CD4-positive, alpha-beta T cell (primary cell): ENCODE measurements at places on chromosomes 11 and 22. TPM values are rescaled to one million over a fixed set of nuclear protein-coding genes. Genes with fewer than 3 reads are reported as not detected.

Gene POLD3
- 4.6 TPM for total RNA-seq

Gene FAM180B
- total RNA-seq, result 0.92 TPM

Gene FIBIN
- not detected for total RNA-seq

Gene MS4A12
- total RNA-seq, result not detected

DNA sequence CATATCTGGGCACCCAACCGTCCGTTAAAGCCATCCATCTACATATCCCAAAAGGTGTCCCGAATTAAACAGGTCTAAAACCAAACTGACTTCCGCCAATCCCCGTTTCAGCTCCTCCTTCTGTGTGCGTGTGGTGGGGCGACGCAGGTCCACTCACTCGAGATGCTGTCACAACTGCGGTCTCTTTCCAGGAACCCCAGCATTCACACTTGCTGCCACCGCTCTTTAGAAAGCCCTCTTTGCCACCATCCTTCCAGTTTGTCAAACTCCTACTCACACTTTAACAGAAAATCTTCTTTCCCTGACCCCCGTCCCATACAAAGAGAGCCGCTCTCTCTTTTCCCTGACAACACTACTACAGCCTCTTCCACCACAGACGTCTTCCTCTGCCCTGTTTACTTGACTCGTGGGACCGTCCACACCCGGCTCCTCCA is 467 bp downstream of the ESS2 start:
- no peak for DNase-seq

- DNase-seq, result no peak
Observed at GRCh38 chr22:46049726-46050450, 72.9 kb upstream of the WNT7B start.

DNA sequence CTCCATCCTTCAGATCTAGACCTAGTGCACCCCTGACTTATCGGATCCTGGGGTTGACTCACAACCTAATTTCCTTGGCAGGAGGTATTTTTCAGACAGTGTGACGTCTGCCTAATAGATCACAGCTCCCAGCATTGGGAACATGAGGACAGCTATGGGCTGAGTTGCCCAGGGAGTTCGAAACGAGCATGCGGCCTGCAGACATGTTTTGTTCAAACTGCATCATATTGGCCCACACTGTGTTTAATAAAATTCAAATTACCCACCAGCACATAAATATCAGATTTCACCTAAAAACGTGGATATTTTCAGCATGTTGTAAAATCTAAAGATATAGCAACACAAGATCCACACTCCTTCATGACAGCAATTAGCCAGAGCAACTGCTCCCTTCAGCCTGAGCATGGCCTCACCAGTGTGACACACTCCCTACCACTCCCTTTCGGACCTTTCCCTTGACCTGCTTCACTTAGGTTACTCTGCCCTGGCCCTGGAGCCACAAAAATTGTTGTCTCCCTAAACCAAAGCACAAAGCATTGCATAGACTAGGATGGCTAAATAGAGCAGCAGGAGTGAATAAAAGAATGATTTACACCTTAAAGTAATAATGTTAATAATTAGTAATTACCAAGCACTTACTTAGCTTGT is 53.6 kb upstream of the USP47 start:
- DNase-seq, result no peak

- peak; percentile 45 for DNase-seq
Observed at GRCh38 chr11:128632141-128632791, 44.9 kb upstream of the ETS1 start.

DNA sequence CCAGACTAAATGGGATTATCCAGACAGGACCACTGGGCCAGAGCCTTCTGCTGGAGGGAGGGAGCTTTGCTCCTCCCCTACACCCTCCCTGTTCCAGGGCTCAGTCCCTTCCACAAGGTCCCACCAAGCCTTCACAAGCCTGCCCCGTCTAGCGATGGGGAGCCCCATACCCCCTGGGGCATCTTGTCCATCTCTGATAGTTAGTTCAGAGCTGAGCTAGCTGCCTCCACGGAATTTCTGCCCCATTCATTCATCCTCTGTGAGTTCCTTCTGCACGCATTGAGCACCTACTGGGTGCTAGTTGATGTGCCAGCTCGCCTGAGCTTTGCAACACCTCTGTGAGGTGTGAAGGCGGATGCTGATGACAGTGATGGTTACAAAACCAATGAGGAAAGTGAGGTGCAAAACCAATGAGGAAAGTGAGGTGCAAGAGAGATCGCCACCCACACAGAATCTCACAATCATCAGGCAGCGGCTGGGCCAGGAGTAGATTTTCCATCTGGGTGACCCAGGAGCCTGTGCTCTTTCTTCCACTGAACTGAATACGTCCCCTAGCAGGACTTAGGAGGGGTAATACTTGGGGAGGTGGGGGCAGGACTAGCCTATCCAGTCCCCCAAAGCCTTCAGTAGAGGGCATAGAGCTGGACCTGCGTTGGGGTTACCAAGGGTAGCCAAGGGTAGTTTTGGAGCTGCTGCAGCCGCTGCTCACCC is 21.5 kb upstream of the CBX7 start:
- DNase-seq, result peak; percentile 23

GRCh38 chr11:78547931-78548705 is 26.5 kb downstream of the NARS2 start:
- no peak for DNase-seq

DNA sequence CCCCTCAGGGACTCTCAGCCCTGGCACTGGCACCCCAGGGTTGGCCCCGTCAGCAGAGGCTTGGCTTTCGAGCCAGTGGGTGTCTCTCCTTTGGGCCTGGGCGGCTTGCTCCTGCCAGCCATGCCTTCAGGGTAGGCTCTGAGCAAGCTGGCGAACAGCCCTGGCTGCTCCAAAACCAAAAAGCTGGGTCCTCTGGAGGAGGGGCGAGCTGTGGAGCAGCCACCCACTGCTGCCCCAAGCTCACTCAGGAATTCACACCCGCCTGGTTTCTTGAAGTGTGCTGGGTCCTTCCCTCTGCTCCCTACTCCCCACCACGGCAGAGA is 6.2 kb downstream of the YDJC start:
- DNase-seq, result no peak

GRCh38 chr11:80843266-80843974 is 1402.6 kb upstream of the TENM4 start:
- DNase-seq, result no peak

GRCh38 chr22:41966607-41967240 is 2.5 kb upstream of the SEPTIN3 start:
- no peak for DNase-seq

DNA sequence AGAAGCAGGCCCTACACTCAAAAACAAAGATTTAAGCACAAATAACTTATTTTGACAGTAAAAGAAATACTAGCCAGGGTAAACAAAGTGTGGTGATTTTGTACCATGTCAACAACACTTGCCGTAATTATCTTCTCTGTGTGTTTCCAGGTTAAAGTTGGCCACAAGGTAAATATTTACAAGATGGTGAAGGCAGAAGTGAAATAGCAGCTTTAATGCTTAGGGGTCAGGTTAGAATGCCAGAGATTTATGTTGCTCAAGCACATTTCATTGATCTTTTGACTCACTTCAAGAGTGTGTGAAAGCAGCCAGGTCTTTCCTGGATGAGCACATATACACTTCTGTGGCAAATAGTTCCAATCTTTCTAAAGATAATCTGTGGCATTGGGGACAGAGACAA is 270.2 kb upstream of the LUZP2 start:
- no peak for DNase-seq

DNA sequence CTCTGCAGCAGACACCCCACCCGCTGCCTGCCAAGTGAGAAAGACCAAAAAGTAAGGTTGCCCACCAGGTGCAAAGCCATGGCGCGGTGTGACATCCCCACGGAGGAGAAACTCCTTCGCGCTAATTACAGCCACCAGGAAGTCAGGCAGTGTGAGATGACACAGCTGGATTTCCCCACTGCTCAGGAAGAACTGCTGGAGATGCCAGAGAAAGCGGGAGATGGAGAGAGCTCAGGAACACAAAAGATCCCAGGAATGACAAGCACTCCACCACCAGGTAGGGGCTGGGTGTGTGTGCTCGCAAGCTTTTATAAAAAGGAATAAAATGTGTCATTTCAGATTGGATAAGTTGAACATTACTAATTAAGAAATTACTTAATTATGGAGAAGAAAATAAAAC is 292.7 kb downstream of the OPCML start:
- DNase-seq, result no peak

DNA sequence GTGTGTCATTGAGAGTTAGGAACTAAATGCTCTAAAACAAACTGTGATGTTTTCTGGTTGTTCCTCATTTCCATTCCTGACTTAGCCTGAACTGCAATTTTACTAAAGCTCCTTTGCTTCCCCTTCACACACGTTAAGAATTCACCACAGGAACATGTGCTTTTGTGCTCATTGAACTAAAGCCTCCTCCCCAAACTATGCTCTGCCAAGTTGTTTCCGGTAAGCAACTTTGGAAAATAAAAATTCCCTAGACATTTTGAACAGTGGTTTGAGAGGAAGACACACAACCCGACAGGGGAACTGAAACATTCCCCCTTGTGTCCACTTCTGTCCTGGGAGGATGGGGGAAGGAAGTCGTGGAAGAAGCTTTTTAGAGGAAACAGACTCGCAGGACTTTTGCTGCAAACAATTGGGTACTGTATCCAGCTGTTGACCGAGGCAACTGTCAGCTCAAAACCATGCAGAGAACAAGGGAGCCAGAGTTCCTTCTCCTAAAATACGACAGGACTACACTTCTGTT is 66.9 kb downstream of the GAB2 start:
- DNase-seq, result no peak

- no peak for DNase-seq
Observed at GRCh38 chr22:21077884-21078508, 32.2 kb downstream of the LRRC74B start.

- no peak for DNase-seq
Observed at GRCh38 chr11:112206071-112206470, 20.2 kb upstream of the PTS start.

DNA sequence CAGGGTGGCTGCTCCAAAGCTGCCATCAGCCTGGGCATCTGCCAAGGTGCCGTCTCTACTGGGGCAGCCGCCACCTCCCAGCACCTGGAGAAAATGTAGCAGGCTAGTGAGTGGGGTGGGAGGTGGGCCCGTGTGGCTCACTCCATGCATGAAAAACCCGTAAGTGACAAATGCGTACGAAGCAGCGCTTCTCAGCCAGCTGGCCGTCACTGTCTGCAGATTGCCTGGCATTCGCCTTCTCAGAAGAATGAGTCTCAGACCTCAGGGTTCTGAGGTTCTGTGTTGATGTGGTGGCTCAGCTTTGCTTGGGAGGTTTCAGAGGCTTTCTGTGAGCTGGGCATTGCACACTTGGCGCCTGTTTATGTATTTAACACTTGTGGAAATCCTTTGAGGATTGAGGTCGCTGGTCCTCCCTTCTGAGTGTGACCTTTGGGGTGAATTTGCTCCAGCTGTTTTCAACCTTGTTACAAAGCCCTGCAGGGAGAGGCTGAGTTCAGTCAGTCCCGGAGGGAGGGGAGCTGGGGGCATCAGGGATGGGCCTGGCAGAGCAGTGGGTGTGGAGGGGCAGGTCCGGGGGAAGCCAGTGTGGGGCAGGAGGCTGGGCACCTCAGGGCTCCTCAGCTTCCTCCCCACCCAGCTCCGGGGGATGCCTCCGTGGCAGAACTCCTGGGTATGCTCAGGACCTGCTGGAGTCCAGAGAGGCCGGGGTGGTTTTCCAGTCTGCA is 977.0 kb downstream of the TBC1D22A start:
- no peak for DNase-seq

DNA sequence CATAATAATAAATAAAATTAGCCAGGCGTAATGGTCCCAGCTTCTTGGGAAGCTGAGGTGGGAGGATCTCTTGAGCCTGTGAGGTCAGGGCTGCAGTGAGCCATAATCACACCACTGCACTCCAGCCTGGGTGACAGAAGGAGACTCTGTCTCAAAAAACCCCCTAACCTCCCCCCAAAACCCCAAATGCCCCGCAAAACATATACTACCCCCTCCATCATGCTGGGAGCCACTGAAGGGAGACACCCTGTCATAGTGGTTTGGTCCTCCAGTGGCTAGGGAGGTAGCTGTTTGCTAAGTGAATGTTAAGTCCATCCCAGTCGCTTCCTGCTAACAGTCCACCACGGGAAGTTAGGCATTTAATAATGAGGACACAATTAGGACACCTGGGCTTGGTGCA is 125.0 kb downstream of the ABTB2 start:
- DNase-seq, result no peak

DNA sequence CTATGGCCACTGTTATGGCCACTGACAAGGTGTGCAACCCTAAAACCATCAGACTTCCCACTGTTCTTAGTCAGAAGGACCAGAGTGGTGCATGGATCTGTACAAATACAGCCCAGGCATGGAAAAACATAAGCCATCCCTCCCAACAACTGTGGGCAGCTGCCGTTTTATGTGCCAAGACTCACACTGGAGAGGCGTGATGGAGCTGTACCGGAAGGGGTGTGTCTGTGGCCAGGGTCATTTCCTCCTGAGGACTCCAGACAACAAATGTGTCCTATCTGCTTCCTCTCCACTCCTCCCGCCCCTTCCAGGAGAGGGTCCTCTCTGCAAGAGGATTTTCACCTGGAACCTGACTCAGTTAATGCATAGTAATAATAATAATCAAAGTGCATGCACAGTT is 29.5 kb downstream of the KCNJ1 start:
- DNase-seq, result no peak

- no peak for DNase-seq
Observed at GRCh38 chr11:35419184-35419829, at the start of gene SLC1A2. Gene SLC1A2, minus strand, starts transcription at chr11:35419558. Its CDS starts 592 bp downstream, at chr11:35418966.

DNA sequence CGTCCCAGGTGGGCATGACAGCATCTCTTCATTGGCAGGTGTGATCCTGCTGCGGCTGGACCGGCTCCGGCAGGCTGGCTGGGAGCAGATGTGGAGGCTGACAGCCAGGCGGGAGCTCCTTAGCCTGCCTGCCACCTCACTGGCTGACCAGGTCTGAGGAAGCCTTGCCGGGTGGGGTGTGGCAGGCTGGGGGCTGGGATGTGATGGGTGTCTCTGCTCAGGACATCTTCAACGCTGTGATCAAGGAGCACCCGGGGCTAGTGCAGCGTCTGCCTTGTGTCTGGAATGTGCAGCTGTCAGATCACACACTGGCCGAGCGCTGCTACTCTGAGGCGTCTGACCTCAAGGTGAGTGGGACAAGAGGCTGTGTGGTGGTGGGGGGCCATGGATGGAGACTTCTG is 3.5 kb downstream of the LARGE2 start:
- no peak for DNase-seq

- DNase-seq, result no peak
Observed at GRCh38 chr22:38768036-38768435, 12.2 kb upstream of the SUN2 start.
